ENCODE measurements at places on chromosomes 1 and 21.

- DNase-seq, result no peak
Observed at GRCh38 chr1:51439053-51439452, 80.0 kb downstream of the EPS15 start.

DNA sequence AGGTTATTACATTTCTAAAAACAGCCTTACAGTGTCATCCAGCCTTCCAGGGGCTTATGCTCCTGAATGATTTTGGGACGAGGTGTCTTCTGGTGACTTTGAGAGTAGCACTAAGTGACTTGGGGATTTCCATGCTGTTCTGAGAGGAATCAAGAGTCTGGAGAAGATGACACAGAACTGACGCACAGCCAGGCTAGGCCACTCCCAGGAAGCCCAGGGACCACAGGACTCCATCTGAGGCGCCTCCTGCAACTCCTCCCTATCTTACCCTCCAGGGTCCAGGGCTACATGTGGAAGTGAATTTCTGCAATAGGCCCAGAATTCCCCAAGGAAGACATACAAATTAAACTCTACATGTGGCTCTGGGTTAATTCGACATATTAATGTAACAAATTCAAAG is 92.5 kb downstream of the SLC25A24 start:
- peak; percentile 31 for DNase-seq

DNA sequence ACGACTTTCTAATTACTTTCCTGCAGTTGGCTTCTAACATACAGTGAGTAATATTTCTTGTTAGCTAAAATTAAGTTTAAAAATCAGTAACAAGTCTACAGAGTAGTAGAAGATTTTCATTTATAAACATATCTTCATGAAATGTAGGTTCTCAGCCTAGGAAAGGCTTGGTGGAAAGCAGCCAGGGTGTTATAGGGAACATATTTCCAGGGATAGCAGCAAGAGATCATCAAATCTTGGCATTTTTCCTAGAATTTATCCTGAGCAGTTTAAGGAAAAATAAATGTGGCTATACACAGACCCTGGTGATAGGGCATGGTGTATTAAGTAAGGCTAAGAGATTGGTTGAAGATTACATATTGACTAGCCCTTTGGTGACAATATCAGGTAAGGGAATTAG is 203.5 kb upstream of the NEGR1 start:
- DNase-seq, result no peak

GRCh38 chr1:28971980-28972771 is 57.8 kb downstream of the EPB41 start:
- no peak for DNase-seq

DNA sequence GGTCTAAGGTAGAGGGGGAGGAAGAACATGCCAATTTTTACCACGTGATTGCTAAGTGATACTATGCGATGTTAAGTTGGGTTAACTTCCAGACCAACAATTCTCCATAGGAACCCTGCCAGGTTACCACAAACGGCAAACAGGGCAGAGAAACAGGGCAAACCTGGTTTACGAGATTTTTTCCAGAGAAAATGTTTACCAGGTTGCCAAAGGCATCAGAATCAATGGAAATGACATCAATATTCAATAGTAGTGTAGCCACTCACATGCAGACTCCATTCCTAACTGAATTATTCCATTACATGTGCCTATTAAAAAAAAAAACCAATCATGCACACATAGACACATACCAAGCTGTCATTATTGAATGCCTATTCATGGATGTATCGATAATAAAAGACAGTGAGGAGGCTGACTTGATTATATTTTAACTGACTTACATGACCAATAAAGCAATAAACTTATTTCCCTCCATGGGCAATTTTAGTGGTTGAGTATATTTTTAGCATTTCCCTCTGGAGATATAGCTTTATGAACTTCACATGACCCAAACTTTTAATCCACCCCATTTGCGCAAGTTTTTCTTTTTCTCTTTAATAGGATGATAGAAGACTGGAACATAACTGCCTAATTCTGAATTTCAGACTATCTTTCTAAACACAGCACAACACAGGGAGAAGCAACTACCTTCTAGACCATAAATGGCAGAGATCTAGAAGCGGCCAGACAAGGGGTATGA is 40.5 kb upstream of the KCNE1 start:
- no peak for DNase-seq

DNA sequence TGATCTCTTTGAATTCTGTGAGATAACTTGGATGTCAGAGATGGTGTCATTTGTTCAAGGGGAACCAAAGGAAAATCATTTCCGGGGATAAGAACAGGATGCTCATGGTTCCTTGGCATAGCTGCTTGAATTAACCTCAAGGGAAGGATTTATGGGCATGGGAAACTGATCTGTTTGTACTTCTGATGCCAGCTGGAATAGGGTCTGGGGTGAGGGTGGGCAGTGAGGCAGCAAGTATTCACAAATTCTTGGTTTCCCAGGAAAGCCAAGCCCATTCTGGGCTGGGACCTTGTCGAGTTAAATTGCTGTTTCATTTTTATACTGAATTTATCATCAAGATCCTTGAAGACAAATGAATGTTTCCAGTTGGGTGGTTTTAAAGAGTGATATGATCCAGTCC is 14.1 kb downstream of the INTS3 start:
- no peak for DNase-seq

GRCh38 chr1:10641976-10642375 is 154.5 kb downstream of the CASZ1 start:
- DNase-seq, result no peak

- DNase-seq, result no peak
Observed at GRCh38 chr21:14585122-14585521, 39.0 kb upstream of the SAMSN1 start.

DNA sequence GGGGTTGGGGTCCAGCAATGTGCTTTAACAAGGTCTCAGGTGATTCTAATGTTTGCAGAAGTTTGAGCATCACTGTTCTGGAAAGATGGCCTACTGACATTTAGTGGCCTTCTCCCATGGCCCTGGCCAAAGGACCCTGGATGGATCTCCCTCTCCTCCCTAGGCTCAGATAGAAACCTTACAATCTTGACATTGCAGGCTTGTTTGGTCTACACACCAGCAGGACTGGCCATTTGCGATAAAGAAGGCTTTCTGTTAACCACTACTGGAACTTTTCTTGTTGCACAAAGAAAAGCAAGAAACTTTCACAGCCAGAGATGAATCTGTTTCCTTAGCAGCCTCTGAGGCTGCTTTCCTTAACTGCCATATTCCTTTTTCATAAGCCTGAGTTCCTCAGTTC is 6.2 kb downstream of the DNALI1 start:
- DNase-seq, result no peak

GRCh38 chr21:31713973-31714740 is 17.8 kb downstream of the SCAF4 start:
- DNase-seq, result no peak

GRCh38 chr21:41778930-41779600 is 12.2 kb upstream of the RIPK4 start:
- no peak for DNase-seq

DNA sequence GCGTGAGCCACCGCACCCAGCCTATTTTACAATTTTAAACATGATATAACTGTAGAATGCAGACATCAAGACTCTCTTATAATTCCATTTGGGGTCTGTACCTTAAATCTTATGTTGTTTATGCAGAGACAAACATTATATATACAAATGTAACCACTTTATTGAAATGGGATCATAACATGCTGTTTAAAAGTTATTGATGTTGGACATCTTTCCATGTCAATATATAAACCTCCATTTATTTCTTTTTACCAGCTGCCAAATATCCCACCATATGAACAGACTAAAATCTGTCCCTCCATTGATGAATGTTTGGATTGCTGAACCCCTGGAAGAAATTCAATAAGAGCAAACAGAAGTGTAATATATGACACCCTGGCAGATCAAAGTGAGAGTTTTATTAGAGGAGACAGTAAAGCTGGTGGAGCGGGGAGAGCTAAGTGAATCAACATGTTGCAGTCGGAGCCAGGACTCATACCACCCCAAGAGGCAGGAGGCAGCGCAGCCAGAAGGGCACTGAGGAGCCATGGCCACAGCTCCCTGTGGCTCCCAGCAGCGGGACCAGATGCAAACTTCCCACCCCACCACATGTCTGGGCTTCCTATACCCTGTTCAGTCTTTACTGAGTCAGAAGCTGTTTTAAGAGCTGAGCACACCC is 4.7 kb upstream of the PCSK9 start:
- DNase-seq, result no peak

All from CD4-positive, alpha-beta T cell treated with Interleukin-10 for 1 hour (primary cell).